ELR (cell line): ENCODE measurements at places on chromosomes 12 and 14.

DNA sequence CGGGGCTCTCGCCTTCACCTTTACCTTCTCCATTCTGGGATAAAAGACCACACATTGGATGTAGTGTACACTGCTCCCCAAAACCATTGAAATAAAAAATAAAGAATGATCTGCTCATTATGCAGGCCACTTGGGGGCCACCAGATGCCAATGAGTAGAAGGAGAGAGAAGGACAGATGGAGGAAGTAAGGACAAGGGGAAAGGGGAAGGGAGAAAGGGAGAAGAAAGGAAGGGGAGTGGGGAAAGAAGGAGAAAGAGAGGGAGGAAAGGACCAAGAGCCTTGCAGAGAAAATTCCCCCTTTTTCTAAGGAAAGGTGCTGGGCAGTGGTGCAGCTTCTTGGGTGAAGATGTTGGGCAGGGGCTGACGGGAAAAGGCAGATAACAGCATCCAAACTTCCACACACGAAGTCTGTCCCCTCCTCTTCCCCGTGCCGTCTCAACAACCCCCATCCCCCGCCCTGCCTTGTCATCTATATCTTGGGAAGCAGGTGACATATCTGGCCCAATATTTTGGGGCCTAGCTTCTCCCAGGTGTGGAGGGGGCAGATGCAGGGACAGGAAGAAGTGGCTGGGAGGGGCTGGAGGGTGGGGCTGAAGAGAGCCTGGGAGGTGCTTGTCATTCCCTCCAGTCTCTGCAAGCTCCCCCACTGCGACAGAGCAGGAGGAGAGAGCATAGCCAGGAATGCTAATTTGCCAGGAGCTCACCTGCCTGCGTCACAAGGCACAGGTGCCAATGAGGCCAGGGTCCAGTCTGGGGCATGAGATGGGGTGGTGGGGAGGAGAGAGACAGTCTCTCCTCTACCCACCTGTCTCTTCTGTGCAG, 107.5 kb downstream of the SINHCAF start:
- DNase-seq = no peak

DNA sequence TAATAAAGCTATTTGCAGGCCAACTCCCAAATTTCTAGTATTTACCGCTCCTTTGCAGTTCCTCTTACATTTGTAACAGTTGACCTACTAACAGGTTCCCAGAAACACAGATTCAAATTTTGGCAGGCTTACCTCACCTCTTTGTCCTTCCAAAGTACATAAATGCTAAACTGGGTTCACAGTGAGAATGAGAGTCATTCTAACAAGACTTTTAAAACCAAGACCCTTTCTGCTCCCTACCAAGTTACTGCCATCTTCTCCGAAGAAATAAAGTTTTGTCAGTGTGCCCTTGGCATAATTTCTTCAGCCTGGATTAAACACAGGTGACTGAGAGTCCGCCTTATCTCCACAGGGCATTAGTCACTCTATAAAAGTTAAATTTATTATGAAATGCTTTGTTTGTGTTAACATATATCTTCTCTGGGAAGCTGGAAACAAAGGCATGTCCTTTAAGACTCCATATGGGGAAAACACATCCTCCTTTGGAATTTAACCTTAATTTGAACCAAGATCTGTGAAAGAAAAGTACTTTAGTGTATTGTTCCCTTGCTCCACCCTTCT, 28.2 kb downstream of the FOXA1 start:
- no peak for DNase-seq

DNA sequence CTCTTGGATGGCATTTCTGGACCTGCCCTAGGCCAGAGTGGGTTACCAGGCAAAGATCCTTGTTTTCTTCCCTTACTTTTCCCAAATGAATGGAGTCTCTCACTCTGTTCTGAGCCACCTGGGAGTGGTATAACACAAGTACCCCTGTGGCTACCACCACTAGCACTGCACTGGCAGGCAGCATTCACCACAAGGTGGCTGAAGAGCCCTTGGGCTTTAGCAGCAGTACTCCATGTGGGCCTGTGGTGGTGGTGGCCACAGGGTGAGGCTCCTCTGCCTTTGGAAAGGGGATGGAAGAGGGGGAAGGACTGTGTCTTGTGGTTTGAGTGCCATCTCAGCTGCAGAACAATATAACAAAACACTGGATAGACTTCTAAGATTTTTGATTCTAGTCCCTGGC, 38.1 kb upstream of the LMNTD1 start:
- DNase-seq = peak; percentile 15

- peak; percentile 10 for DNase-seq
Observed at GRCh38 chr12:123388951-123389559, 5.1 kb downstream of the KMT5A start.

DNA sequence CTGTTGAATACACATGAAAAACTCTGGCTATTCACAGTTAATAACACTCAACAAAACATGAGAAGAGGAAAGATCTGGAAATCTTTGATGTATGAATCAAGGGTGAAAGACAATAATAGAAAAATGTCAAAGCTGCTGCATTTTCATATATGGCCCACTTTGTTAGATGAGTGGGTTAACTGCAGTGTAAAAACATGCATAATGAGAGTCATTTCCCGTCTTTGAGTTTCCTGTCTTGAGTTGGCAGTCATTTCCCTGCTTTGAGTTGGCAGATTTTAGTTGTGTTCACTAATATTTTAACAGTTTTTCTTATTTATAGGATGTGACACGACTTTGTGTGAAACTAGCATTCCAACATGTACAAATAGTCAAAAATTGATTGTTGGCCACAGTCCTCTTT, 87.9 kb upstream of the PTPRQ start:
- DNase-seq = peak; percentile 4

- no peak for DNase-seq
Observed at GRCh38 chr12:124498275-124499189, 68.9 kb downstream of the NCOR2 start.

DNA sequence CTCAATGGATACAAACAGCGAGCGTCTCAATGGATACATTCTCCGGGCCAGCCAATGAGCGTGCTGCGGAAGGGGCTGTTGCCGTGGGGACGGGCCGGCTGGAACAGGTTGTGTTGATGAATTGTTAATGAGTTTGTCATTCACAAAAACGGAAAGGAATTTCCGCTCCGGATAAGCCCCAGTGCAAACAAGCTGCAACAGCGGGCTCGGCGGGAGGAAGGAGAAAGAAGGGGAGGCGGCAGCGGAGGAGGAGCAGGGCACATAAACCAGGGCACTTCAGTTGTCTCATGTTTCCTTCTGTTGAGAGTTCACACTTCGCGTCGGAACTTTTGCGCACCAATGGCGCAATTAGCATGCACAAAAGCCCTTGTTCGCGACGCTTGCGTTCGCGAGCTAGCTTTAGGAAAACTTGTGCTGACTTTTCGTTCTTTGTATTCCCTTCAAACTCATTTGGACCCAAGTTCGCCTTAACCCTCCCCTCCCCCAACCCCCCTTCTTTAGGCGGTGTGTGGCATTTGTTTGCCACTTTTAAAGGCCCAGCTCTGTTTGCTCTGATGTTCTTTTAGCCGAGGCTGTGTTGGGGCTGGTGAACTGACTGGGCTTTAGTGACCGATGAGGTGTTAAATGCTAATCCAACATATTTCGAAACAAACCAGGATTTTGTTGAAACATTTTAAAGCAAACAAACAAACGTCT, at the start of gene DUSP6:
TSS of gene DUSP6 (minus strand) at position 10 of the 696 bp plus-strand sequence. CDS start 462 bp downstream, outside the sequence.
- peak; percentile 99 for DNase-seq

DNA sequence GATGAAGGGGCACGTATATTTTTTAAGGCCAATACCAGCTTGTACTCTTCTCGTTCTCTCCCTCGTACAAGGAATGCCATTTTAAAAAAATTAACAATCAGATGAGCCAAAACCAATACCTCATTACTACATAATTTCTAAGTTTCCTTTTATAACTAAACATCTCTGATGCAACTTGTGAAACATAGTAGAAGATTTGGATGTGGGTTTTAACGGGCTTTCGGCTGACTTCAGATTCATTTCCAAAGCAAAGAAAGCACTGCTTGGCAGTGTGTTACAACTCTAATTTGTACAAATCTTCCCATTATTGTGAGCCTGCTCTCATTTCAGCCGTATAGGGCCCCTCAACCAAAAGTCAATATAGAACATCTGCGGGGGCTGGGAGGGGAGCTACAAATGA, 99.1 kb upstream of the TMCC3 start:
- DNase-seq = no peak

DNA sequence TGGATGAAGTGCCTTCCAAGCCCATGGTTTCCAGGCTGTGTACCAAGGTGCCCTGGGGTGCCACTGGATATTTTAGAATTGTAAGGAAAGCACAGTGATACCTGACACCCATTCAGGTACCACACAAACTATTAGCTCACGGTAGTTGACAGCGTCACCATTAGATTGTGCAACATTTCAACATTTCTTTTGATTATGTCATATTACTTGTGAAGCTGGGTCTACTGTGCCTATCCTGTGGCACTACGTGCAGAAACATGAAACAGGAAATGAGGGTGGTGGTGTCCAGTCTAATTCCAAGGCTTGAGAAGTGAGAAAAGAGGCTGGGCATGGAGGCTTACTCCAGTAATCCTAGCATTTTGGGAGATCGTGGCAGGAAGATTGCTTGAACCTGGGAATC, 75.5 kb upstream of the CPM start:
- peak; percentile 14 for DNase-seq

DNA sequence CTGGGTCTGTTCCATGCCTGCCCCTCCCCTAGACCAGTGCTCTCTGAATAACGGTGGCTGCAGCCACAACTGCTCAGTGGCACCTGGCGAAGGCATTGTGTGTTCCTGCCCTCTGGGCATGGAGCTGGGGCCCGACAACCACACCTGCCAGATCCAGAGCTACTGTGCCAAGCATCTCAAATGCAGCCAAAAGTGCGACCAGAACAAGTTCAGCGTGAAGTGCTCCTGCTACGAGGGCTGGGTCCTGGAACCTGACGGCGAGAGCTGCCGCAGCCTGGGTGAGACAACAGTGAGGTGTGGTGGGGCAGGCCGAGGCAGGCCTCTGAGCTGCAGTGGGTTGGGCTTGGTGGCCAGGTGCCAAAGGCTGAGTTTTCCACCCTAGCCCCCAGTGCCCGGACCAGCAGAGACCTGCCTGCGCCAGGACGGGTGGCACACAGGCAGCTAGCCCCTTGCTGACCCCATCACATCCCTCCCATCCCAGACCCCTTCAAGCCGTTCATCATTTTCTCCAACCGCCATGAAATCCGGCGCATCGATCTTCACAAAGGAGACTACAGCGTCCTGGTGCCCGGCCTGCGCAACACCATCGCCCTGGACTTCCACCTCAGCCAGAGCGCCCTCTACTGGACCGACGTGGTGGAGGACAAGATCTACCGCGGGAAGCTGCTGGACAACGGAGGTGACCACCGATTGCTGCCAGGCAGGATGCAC, 28.2 kb upstream of the LRP1-AS start:
- DNase-seq = peak; percentile 72

GRCh38 chr12:105218434-105218833, 17.5 kb downstream of the APPL2 start:
- DNase-seq = no peak

DNA sequence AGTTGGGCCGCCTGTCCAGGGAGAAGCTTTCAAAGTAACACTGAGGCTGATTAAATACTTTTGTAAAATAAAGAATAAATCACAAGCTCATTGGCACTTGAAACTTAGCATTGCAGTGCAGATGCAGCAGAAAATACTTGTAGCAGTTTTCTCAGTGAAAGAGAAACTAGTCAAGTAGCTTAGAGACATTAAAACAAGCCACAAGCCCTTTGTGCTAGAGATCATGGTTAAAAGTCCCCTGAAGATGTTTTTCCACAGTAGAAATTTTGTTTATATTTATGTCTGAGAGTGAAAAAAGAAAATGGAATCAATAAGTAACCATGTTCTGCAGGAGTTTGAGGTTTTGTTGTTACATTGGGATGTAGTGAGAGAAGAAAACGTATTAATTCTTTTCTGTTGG, 5.9 kb downstream of the PSEN1 start:
- no peak for DNase-seq

GRCh38 chr12:62158013-62158412, 102.2 kb upstream of the USP15 start:
- DNase-seq = no peak

DNA sequence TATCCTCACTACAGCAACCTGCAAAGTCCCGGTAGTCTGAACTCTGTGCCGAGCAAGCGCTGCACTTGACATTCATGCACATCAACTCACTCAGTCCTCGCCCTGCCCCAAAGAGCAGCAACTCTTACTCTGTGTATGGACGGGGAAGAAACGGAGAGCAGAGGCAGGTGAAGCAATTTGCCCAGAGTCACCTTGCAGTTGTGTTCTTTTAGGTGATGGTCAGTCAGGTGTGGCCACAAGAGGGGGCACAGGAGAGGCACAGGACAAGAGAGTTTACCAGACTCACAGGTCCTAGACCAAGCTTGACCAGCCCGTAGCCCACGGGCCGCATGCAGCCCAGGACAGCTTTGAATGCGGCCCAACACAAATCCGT, 39.1 kb downstream of the TSPAN11 start:
- peak; percentile 20 for DNase-seq

DNA sequence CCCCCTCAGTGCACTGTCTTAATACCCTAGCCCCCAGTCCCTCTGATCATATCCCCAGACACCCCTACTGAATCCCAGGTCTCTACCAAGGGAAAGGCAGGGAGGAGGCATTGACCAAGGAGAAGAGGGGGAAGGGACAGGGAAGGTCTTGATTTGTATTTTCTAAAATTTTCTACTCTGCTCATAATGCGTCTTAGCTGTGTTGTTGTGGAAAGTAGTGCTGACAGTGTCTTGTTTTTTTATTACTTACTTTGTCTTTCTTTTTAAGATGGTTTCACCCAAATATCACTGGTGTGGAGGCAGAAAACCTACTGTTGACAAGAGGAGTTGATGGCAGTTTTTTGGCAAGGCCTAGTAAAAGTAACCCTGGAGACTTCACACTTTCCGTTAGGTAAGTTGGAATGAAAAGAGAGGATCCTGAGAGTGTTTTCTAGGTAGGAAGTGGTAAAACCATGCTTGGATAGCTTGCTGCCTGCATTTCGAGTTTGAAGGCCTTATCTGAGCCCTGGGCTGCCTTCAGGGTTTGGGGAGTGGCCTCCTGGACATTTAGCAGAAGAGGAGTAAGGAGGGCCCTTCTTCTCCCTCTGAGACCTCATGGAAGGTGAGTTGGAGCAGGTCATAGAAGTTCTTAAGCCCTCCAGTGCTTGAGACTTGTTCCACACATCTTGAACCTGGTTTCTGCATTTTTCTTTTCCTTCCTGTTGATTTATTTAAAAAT, 27.4 kb downstream of the PTPN11 start:
- DNase-seq = no peak

DNA sequence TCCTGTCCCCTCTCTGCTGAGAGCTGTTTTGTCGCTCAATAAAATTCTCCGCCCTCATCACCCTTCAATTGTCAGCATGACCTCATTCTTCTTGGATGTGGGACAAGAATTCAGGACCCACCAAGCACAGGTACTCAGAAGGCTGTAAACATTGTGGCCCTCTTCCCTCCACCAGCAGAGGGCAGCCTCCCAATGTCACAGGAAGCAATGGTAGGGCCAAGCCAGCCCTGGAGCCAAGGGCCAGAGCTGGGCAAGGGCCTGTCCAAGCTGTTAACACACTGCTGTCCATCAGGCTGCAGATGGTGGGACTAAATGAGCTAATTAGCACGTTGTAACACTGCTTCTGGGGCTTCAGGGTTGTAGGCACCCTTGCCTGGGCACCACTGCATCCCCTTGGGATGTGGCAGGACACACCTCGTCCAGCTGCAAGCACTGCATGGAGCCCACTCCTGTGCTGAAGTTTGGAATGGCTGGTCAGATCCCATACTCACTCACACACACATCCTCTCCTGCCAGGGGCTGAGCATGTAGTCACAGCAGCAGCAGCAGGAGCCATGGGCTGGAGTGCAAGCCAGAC, 62.7 kb upstream of the HECTD1 start:
- DNase-seq = peak; percentile 40

- DNase-seq = peak; percentile 26
Observed at GRCh38 chr12:63964301-63964700, 119.8 kb downstream of the SRGAP1 start.

- no peak for DNase-seq
Observed at GRCh38 chr12:75209812-75210138, at the start of gene KCNC2. TSS of gene KCNC2 (minus strand) at chr12:75209839.

- DNase-seq = no peak
Observed at GRCh38 chr12:113794774-113795173, 171.4 kb downstream of the RBM19 start.
